ENCODE measurements at places on chromosomes 6 and 20.

DNA sequence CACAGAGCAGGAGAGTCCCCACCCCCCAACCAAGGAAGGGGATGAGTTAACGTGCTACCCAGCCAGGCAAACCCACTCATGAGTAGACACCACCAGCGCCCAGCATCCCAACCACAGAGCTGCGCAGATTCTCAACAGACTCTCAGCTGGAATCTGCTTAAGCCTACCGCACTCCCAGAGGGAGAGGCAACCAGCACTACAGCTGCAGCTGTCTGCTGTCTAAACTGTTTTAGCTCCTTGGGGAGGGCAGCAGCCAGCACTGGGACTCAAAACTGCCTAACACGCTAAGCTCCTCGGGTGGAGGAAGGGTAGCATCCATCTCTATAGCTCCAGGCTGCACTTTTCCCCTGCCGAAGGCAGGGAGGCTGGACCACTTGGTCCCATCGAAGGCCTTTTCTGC, 539.8 kb downstream of the EPHA7 start:
- DNase-seq, result no peak

DNA sequence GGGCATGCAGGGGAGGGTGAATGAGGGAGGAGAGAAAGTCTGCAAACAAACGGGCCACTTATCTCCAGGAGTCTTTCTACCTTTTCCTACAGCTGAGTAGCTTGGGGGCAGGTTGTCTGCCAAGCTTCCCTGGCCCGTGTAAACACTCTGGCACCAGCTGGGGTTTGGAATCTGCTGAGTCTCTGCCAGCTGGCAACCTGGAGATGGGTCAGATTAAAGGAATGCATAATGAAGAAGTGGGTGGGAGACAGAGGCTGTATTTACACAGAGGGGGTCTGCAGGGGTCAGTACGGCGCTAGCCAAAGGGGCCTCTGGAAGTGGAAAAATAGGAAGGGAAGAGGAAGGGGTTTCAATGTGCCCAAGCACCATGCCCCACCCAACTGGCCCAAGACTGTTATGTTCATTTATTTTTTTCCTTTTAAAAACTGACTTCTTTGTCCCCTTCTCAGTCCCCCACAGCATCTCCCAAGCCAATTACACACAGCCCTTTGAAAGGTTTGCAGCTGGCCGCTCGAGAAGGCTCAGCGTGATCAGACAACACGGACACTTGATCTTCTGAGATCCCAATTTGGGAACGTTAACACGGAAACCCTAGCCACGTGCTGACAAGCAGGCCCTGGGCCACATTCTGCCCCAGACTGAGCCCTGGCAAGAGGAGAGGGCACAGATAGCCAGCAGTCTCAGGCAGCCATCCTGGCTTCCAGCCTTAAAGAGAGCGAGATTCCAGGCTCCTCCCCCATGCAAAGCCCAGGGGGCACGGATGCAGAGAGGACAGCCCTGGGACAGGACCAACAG, 25.2 kb downstream of the TRAM2 start:
- DNase-seq, result no peak

DNA sequence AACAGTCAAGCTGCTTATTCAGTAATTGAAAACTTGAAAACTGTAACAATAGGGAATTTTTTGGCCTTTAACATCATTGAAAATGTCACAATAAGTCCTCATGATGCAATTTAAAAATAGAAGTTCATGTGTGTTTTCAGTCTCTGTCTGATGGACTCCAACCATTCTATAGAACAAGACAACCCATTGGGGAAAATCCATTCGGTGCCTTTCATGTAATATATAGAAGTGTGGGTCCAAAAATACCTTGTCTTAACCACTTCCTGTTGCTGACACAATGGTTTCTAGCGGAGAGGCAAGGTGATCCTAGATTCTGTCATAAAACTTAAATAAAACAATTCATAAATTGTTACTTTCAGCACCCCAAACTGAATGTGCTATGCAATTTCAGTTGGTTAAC, 1131.3 kb upstream of the MAP3K7 start:
- DNase-seq, result no peak

DNA sequence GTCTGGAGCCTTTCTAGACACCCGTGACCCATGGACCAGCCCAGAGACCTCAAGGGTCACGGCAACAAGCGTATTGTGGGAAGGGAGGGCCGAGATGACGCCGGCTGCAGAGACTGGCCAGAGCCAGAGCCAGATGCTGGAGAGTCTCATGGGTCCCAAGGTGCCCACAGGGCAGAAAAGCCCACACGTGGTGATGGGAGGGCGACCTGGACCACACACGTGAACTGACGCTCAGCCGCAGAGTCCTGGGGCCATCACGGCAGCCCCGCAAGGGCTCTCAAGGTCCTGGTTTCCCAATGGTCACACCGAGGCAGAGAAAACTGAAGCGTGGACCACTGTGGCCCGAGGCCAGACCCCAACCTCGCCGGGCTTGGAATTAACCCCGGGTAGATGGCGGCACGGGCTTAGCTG, 92.6 kb downstream of the YTHDF1 start:
- DNase-seq, result no peak

DNA sequence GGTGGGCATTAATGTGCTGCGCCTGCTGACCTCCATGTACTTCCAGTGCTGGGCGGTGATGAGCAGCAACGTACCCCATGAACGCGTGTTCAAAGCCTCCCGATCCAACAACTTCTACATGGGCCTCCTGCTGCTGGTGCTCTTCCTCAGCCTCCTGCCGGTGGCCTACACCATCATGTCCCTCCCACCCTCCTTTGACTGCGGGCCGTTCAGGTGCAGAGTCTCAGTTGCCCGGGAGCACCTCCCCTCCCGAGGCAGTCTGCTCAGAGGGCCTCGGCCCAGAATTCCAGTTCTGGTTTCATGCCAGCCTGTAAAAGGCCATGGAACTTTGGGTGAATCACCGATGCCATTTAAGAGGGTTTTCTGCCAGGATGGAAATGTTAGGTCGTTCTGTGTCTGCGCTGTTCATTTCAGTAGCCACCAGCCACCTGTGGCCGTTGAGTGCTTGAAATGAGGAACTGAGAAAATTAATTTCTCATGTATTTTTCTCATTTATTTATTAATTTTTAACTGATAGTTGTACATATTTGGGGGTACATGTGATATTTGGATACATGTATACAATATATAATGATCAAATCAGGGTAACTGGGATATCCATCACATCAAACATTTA, 35.2 kb upstream of the NOP56 start:
- DNase-seq, result no peak

GRCh38 chr20:21309678-21310467, 6.7 kb downstream of the XRN2 start:
- no peak for DNase-seq

GRCh38 chr6:6123803-6124202, 117.1 kb upstream of the NRN1 start:
- no peak for DNase-seq

- DNase-seq, result no peak
These were observed 2.8 kb upstream of the TOMM6 start for GRCh38 chr6:41784581-41785171.

- no peak for DNase-seq
These were observed 107.8 kb downstream of the CDC5L start for GRCh38 chr6:44495036-44495901.

- DNase-seq, result no peak
These were observed 11.7 kb upstream of the HCK start for GRCh38 chr20:32040142-32040953.

DNA sequence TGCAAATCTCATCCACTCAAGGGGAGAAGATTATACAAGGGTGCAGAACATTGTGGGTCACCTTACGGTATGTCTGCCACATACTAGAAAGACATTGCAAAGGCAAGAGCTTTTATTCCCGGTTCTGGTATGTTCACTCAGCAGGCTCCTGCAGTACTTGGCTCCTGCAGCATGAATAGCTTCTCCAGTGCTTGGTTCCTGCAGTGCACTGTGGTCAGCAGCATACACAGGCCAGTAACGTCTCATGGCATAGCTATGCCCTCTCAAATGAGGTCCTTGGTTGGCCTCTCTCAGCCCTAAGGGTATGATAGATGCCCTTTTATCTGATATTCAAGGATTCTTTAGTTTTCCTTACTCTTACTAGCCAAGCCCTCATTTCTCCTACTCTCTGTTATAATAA, 12.6 kb downstream of the TCP11 start:
- no peak for DNase-seq
